Upper lobe of left lung (tissue), 6 donors: ENCODE measurements at places on chromosomes 1 and 21.

DNA sequence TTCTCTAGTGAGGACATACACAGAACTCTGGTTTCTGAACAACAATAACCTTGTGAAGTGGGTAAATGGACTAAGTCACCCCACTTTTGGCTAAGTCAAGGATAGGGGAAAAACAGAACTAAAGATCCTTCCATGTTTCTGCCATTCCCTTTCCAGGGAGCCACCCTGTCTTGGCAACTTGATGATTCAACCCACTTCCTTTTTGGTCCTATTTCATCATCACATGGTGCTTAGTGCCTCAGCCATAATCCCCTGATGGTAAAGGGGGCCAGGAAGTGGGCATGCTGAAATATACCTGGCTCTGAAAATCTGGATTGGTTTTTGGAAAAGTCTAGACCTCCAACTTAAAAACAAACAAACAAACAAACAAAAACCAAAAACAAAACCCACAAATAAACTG is 206.4 kb upstream of the FOXD3 start:
- DNase-seq, result no peak

DNA sequence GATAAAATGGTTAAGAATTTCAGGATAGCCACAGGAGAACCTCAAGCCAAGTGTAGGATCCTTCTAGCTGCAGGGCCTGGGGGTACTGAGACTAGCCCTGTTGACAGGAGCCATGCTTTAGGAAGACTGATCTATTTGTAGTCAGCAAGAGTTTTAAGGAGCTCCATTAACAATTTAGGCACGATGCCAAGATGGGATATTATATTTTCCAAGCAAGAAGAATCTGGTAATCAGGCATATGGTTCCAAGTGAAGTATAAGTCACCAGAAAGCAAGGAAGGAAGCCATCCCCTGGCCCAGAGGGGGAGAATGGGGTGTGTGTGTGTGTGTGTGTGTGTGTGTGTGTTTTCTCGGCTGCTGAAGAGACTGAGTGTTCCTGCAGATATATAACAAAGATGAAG is 7.0 kb downstream of the IFNAR2 start:
- no peak for DNase-seq

- no peak for DNase-seq
These were observed 219.0 kb upstream of the POU3F1 start for GRCh38 chr1:38265293-38266196.

DNA sequence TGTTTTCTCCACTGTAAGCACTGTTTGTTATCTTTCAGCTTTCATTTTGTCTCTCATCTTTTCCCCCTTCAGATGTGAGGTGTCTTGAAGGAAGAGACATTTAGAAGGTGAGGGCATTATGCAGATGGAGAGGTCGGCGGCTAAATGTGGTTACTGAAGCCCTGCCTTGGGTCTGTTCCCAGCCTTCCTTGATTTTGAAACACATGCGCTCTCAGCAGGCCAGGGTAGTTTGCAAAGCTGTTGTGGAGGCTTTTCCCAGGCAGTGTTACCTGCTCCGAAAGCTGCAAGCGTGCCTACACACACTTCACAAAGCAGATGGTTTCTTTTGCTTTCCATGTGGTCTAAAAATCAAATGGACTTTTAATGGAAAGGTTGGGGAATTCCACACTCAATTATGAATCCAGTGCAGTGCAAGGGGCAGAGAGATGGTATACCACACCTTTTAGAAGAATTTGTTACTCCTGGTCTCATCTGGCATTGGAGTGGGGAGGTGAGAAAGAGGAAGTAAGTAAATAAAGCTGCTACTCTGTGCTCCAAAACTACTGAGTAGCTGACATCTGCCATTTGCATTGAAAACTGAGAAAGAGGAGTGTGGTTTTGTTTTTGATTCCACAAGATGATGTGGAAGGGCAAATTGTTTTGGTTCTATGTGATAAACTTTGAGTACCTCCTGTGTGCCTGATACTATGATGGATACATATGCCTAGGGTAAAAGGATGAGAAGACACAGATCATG is 91.9 kb downstream of the NFIA start:
- DNase-seq, result no peak

GRCh38 chr1:244901400-244902015 is 37.2 kb upstream of the HNRNPU start:
- DNase-seq, result no peak

DNA sequence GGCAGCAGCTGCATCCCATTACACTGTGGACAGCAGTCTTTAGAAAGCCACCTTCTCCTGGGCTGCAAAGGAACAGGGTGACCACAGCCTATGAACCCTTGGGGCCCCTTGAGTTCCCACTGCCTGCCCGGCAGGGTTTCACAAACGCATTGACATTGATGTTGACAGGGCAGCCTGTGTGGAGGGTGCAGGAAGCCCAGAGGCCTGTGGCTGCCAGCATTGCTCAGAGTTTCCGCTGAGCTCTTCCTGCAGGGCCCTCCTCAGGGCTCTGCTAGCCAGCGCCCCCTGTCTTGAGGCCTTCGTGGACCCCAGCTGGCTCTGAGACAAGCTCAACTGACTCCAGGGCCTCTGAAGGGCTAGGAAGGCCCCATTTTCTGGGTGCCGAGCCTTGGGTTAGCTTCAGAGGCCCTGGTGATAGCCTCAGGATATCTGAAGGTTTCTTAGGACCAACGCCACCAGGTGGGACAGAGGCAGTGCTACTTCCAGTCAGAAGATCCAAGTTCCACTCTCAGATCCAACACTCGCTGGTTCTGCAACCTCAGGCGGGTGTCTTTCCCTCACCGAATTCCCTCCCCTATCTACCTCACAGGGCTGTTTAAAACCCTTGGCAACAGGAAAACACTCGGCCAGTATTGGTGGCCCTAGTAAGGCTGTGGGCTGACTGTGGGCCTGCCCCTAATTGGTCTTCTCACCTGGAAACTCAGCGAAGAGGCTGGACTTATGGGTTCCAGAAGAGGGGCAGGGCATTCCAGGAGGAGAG is 27.2 kb upstream of the EPS8L3 start:
- peak; percentile 76 for DNase-seq

DNA sequence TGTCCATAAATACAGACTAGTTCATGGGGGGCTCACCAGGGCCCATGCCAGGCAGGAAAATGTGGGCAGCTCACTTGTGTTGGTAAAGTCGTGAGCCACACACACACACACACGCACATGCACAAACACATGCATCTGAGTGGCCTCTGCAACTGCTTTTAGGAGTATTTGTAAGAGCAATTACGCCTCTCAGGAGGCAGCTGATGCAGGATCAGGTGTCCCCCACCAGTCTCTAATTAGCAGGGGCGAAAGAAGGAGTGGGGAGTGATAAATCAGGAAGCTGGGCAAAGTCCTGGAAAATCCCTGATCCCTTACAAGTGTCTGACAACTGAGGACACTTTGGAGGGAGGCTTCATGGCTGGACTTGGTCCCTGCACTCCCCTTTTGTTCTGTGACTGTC is 5.7 kb upstream of the IVL start:
- DNase-seq, result no peak

- DNase-seq, result no peak
These were observed 2.6 kb downstream of the PUM1 start for GRCh38 chr1:31062867-31063380.

- DNase-seq, result peak; percentile 95
These were observed 12.1 kb upstream of the GJB5 start for GRCh38 chr1:34742667-34743270.

DNA sequence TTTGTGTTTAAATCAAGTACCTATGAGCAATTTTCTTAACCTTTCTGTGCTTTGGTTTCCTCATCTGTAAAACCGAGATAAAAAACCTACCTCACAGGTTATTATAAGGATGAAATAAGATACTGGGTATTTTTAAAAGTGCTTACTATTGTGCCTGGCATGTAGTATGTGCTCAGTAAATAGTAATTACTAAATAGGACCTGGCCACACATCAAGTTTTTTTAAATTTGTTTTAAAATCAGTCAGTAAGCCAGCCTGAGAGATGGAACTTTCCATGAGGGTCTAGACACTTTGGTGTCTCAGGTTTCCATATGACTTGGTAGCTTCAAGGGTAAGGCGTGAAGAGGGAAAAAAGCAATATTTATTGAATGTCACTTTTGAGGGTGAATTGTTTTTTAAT is 7.0 kb upstream of the ATF3 start:
- DNase-seq, result no peak

DNA sequence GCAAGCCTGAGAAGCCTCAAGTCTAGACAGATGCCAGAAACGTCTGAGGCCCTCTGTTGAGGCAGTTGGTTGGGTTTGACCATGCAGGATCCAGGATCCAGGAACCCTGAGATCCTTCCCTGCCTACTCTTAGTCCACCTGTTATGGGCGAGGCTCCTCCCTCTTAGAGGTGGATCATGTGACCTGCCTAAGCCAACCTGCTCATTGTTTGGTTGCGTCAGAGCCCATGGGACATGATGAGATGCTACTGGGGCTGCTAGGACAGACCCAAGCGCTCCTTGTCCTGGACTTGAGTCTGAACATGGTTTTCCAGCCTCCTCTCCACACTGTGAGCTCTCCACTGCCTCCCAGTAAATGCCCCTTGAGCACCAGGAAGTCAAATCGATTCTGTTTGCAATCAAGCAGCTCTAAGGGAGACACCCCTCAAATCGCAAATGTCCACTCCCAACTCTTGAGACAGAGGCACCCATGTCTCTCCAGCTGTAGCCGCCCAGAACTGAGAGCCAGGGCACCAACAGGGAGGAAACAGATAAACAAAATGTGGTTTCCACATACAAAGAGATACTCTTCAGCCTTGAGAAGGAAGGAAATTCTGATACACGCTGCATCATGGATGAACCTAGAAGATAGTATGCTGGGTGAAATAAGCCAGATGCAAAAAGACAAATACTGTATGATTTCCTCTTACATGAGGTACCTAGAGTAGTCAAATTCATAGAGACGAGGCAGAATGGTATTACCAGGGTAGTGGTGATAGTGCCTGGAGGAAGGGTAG is 31.7 kb upstream of the WNT4 start:
- no peak for DNase-seq

- DNase-seq, result no peak
These were observed 259.6 kb upstream of the PLD5 start for GRCh38 chr1:242784084-242784483.

DNA sequence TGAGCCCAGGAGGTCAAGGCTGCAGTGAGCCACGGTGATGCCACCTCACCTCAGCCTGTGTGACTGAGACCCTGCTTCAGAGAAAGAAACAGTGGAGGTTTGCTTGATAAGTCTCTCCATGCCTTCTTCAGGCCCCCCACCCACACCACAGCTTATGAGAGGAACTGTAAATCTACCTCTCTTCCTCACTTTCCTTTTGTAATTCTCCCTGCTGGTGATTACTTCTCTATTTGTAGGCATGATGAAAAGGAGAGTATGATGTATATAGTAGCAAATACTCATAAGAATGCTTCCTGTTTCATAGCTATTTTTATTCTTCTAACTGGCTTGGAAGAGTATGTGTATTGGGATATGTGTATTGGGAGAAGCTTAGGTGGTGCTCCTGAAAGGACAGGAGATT is 186.3 kb downstream of the VPS13D start:
- DNase-seq, result no peak

DNA sequence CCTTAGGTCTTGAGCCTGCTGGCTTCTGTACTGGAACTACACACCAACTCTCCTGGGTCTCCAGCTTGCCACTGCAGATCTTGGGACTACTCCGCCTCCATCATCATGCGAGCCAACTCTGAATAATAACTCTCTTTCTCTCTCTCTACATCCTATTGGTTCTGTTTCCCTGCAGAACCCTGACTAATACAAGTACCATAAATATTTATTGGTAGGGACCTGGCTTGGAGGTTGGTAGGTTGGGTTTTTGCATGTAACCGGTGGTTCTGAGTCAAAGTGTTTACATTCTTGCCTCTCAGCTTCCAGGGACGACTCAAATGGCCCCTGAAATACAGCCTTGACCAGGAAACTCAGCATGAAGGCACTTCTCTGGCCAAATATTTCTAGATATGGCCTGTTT is 110.4 kb downstream of the KCND3 start:
- DNase-seq, result no peak

- no peak for DNase-seq
These were observed 253.8 kb upstream of the PLXNA2 start for GRCh38 chr1:208497866-208498541.

DNA sequence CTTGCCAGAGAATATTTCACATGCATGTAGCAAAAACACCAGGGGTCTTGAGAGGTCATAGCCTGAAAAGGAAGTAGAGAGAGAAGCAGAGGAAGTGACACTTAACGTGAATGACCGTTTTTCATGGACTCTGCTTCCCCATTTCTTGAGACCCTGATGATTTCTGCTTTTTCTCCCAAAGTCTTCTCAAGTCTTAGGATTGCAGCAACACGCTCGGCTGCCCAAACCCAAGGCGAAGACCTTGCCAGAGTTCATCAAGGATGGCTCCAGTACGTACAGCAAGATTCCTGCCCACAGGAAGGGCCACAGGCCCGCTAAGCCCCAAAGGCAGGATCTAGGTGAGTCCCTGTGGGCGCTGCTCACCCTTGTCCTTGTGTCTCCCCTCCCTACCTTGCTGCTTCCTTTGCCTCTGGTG is 12.8 kb downstream of the THEMIS2 start:
- DNase-seq, result no peak

DNA sequence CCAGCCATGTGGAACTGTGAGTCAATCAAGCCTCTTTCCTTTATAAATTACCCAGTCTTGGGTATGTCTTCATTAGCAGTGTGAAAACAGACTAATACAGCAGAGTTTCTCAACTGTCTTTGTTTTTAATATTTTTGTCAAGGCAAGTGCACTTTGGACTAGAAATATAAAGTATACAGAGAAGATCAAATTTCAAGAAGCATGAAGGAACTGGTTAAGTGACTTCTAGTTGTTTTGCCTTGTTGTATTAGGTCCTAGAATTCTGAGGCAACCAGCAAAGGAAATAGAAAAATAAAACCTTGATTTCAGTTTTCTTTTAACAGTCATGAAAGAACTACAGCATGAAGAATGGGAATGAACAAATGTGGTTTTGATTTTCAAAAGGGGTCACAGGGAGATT is 131.1 kb upstream of the PTGFR start:
- DNase-seq, result no peak

GRCh38 chr1:174160109-174160473 is 771 bp downstream of the RABGAP1L start:
- peak; percentile 48 for DNase-seq

- DNase-seq, result no peak
These were observed 105.3 kb upstream of the DPT start for GRCh38 chr1:168834225-168834872.

- no peak for DNase-seq
These were observed 68.4 kb upstream of the GPR88 start for GRCh38 chr1:100469578-100469977.

- no peak for DNase-seq
These were observed 46.3 kb downstream of the MAP10 start for GRCh38 chr1:232851532-232851931.
